Calu3 (cell line): ENCODE measurements at places on chromosomes 6 and 20. TPM values are rescaled to one million over a fixed set of nuclear protein-coding genes. Genes with fewer than 3 reads are reported as not detected.

- no peak for DNase-seq
Measured at GRCh38 chr6:9540534-9541126, 874.2 kb downstream of the TFAP2A start.

DNA sequence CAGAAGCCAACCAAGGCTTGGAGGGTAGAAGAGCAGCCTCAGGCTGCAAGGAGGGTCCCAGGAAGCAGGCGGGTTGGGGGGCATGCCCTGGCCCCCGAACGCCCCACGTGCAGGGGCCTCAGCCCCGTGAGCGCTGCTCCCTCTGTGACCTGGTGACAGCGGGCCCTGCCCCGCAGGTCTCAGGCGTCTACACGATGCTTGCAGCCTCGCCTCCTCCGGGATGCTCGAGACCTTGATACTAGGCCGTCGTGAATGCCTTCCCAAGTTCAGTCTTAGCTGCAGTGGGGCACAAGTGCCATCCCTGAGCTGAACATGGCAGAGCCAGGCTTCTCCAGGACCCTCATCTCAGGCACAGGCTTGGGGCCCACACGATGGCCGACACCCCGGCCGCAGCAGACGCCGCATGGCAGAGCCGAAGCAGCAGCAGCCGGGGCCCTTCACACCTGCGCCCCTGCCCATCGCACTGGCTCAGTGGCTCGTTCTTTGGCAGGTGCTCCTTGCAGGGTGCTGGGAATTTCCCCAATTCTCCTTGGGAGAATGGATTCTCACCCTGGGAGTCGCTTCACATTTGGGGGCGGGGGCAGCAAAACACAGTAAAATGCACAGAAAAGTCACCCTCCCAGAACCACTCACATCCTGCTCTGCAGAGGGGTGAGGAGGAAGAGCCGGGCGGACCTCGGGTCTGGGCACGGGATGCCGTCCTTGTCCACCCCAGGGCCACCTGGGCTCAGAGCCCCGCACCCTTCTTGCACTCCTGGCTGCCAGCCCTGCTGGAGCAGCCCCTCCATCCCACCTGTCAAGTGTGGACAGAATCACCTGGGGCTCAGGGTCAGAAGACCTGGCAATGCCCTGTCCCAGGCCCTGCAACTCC is 161.8 kb downstream of the DLL1 start:
- DNase-seq, result no peak

Gene TFAP2D
- total RNA-seq, result not detected in 2 replicates

Gene CRISP3
- total RNA-seq, result 1.5 and 7.0 TPM in 2 replicates

DNA sequence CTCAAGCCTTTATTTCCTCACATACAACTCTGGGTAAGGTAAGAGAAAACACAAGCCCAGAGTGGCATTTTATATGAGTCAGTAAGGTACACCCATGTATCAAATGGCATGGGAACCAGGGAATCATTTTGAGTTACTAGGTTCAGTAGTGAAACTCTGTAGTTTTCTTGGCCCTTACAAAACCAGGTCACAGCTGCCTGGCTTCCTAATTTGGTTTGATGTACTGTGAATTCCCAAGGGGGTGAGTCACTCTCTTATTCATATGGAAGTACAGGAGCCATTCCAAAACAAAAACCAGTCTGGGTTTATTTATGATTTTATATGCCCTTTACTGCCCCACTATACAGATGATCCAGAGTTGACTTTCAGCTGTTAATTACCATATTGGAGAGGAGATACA is 70.7 kb downstream of the PDE7B start:
- peak; percentile 0 for DNase-seq

DNA sequence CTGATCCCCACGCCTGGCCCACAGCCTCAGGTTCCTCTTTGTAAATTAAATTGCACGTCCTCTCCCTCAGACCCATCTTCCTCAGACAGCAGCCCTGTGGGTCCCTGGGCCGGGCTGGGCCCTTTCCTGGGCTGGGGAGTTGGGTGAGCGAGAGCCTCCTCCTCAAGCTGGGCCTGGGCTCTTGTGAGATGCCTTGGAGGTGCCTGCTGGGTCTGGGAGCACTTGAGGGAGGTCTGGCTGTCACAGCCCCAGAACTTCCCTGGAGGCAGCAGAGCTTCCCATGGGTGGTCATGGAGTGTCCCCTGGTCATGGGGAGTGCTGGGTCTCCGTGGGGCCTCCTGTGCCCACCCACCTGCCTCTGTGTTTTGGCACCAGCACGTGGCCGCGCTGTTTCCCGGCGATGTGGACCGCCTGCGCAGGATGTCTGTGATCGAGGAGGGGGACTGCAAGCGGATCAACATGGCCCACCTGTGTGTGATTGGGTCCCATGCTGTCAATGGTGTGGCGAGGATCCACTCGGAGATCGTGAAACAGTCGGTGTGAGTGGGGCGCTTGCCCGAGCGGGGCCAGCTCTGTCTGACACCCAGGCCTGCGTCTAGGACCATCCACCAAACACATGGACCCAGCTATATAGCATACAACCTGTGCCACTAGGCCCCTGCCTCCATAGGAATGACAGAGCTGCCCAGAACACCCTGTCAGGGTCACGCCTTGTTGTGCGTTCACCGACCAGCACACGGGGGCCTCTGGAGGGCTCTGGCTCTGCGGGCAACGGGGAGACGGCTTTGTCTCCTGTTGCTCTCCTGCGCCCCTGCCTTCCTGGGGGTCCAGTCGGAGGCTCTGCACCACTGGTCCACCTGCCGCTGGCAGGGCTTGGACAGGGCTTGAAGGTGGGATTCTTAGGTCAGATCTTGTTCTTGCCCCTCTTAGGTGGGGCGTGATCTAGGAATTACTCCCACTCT is 33.0 kb downstream of the PYGB start:
- no peak for DNase-seq

DNA sequence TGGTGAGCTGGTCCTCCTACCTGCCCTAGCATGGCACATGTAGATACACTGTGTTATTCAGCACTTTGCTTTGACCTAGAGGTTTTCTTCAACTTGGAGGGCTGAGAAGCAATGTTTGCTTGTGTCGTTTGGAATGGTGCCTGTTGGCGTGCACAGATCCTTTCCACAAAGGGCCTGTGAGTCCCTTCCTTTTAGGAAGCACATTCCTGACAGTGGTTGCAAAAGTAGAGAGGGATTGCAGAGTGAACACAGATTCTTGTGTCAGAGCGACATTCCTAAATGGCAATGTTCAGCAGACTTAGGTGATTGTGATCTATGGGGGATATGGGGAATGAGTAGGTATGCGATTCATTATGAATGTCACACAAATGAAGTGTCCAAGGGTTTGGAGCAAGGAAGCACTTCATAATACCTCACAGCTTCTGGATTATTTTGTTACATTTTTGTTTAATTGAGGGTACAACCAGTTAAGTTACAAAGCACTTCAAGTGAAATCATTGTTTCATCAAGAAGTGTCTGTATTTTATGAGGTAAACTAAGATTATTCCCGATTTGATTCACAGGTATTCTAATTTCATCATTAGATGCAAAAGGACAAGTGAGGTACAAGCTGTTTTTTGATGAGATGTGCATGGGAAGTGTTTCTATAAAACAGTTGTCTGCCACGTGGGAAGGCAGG is 713 bp upstream of the RNF144B start:
- no peak for DNase-seq

- DNase-seq, result no peak
Measured at GRCh38 chr6:74066168-74066871, 370.3 kb downstream of the CD109 start.

DNA sequence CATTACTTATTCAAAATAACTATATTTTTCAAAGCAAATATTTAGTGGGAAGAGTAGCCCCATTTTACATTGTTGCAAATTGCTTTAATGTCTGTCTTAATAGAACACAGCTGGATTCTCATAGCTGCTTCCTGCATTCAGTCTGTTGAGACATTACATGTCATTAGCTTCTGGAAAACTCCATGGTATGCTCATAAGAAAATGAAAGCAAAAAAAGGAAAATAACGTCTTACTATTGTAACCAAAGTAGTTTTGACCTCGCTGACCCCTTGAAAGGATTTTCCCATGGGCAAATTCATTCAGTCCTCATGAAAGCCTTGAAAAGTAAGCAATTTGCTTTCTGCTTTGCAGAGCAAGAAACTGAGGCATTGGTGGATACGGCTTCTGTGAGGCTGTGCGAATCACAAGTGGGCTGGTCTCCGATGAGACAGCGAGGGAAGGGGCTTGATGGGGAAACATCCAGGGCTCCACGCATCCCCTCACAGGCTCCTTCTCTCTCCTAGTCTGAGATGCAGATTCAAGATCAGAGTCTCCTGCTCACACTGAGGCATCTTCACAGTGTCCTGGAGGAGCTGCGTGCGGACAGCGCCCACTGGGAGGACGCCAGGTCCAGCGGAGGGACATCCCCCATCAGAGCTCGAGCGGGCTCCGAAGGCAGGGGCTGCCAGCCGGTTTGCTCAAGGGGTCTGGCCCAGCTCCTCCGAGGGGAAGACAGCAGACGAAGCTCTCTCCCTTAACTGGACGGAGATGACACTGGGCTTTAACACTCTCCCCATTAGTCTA is 3.3 kb downstream of the C20orf202 start:
- DNase-seq, result no peak

DNA sequence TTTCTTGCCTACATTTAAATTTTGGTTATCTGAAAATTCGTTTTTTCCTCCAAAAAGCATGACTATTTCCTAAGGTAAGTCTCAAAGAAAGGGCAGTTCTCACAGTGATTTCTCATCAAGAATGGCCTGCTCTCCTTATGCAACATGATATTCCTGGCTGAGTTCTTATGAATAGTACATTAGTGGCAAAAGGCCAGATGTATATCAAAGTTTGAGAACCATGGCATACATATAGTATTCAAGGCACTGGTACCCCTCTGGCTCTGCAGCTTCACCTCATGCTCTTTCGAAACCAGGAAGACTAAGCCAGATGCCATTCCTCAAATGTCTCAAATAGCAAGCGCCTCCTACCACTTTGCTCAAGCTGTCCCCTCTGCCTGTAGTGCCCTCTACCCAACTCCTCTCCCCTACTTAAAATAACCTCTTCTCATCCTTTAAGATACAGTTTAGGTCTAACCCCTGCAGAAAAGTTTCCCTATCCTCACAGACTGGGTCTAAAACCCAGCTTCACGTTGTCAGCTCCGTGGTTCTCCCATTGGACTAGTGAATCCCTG is 280.3 kb downstream of the HACE1 start:
- no peak for DNase-seq

Gene BFSP1
- 0.81 and 0.94 TPM in 2 replicates for total RNA-seq

- no peak for DNase-seq
Measured at GRCh38 chr6:111844376-111844775, 28.9 kb downstream of the FYN start.

- DNase-seq, result no peak
Measured at GRCh38 chr6:81734500-81735150, 17.9 kb downstream of the TENT5A start.

- DNase-seq, result no peak
Measured at GRCh38 chr6:42337985-42338743, 113.6 kb downstream of the TRERF1 start.

DNA sequence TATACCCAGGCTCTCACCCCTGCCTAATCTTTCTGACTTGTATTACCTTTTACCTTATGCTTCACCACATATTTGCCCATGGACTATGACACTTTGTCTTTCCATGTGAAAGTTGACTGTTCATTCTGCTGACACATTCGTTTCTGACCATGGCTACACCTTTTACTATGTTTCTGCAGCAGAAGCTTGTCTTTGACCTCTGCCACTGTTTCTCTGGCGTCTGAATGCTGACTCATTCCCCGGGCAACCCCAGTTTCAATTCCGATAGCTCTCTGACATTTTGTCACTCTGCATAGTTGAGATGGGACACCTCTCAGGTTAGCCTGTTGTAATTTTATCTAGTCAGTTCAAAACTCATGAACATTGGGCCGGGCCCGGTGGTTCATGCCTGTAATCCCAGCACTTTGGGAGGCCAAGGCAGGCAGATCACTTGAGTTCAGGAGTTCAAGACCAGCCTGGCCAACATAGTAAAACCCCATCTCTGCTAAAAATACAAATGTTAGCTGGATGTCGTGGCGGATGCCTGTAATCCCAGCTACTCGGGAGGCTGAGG is 50.7 kb downstream of the SLC26A8 start:
- peak; percentile 54 for DNase-seq

GRCh38 chr20:6855104-6855503 is 87.6 kb downstream of the BMP2 start:
- DNase-seq, result no peak

Gene CAGE1
- total RNA-seq, result not detected in 2 replicates

- no peak for DNase-seq
Measured at GRCh38 chr6:14312587-14312986, 195.0 kb downstream of the CD83 start.
